H7 (cell line): ENCODE measurements at places on chromosomes 3 and 15. TPM values are rescaled to one million over a fixed set of nuclear protein-coding genes. Genes with fewer than 3 reads are reported as not detected.

GRCh38 chr15:31434588-31435260 lies 108.1 kb downstream of the KLF13 start:
- DNase-seq: no peak

RBP2 gene
- total RNA-seq: not detected in 2 replicates

GOLGA8K gene
- 0.59 TPM in 1 of 2 replicates, not detected in the other for total RNA-seq

WWTR1 gene
- total RNA-seq: 14.1 and 22.0 TPM in 2 replicates

DNA sequence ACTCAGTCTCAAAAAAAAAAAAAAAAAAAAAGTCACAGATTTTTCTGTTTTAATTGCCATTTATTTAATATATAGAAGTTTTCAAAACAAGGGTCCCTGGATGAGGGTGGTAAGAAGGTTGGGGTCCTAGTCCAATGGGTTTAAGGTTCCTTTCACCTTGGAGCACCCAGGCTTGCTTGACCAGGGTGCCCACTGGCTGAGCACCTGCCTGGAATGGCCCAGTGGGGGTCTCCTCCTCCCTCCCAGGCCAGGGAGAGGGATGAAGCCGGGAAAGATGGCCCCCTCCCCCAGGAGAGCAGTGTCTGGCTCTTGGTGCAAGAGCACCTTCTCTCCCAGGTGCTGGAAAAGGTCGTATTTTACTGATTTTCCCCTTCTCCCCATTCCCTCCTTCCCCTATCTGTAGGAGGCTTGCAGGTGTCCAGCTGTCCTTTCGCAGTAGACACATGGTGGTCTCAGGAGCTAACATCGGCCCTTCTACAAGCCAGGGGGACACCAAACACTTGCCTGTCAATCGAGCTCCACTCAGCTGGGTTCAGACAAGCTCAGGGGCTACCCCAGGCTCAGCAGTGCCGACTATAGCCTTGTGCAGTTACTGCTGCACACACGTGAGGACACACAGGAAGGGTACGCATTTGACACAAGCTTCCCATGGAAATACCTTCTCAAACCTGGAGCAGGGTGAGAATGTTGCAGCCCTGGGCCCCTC lies 112.3 kb upstream of the KLF13 start:
- no peak for DNase-seq

- no peak for DNase-seq
Measured at GRCh38 chr15:83306561-83306960, 22.1 kb upstream of the BNC1 start.

GRCh38 chr3:127424766-127425504 lies 137.1 kb upstream of the PRR20G start:
- DNase-seq: no peak

GRCh38 chr3:143016321-143016972 lies 15.1 kb downstream of the U2SURP start:
- DNase-seq: no peak

GRCh38 chr15:90286678-90287077 lies 21.2 kb downstream of the NGRN start:
- DNase-seq: peak; percentile 51

MAP6D1 gene
- total RNA-seq: 1.7 and 4.4 TPM in 2 replicates

DTX3L gene
- total RNA-seq: 1.9 and 2.0 TPM in 2 replicates

CAV3 gene
- not detected in 2 replicates for total RNA-seq

GRCh38 chr3:41223691-41224090 lies 24.4 kb downstream of the CTNNB1 start:
- no peak for DNase-seq

NTRK3 gene
- 2.3 and 3.5 TPM in 2 replicates for total RNA-seq

MLH1 gene
- total RNA-seq: 46.4 and 55.7 TPM in 2 replicates

- DNase-seq: no peak
Measured at GRCh38 chr3:149042789-149043386, 43.4 kb downstream of the HLTF start.

DNA sequence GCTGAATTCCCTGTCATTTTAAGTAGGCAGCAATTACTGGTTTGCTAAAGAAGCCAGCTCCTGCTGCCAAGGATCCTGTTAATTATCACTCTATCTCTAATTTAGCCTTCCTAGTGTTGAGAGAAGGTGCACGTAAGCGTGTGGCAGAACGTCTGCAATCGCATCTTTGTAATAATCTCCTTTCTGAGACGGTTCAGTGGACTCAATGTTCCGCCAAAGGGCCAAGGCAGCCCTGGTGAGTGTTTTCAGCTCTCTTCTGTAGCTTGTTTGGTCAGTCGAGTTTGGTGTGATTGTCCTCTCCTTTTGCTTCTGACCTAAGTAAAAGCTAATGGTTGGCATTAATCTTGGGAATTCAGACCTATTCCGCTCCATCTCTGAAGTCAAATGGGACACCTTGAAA lies 24.2 kb downstream of the MITF start:
- DNase-seq: no peak

TMEM207 gene
- not detected in 2 replicates for total RNA-seq

DNA sequence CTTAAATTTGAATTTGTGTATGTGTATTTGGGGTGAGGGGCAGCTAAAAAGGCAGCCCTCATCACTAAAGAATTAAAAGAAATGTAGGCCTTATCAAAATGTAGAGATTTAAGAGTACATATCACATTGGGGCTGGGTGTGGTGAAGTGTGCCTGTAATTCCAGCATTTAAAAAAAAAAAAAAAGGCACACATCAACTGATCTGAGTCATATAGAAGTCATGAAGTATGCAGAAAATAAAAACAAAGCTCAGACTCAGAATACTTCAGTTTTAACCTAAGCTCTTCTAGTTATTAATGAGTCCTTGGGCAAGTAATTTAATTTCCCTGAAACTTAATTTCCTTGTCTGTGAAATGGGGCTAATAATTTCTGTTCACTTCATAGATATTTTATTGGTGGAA lies 31.6 kb downstream of the SLC24A1 start:
- no peak for DNase-seq

- DNase-seq: no peak
Measured at GRCh38 chr3:136535906-136536305, 216.3 kb downstream of the STAG1 start.

- no peak for DNase-seq
Measured at GRCh38 chr3:126160243-126161210, 19.9 kb downstream of the ALDH1L1 start.

CEP70 gene
- 19.6 and 37.8 TPM in 2 replicates for total RNA-seq
